NCI-H1930 (cell line): ENCODE measurements at places on chromosomes 6 and 20.

DNA sequence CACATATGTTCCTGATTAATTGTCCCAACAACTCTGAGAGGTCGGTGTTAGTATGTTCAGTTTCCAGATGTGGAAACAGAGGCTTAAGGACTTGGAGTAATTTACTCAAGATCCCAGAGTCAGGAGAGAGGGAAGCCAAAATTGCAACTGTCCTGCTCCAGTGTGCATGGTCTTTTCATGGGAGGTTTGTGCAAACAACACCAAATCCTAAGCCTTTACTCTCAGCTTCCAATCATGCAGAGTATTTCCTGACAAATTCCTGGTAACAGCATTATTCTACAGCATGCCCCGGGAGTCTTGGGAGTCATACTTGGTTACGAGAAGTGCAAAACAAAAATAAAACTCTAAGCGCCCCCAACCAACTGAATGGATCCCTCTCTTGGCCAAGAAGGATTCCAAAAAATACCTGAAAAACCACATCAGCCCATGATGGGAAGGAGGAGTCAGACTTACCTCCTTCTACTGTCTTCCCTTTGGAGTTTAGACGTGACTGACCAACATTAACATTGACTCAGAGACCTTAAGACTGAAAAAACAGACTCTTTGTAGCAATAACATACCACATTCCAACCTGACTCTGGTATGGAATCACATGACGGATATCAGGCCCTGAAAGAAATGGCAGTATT, 30.8 kb upstream of the PPP1R3G start:
- DNase-seq: no peak

GRCh38 chr6:16973545-16974386, 128.1 kb upstream of the STMND1 start:
- no peak for DNase-seq

- DNase-seq: no peak
These were observed 1366.8 kb downstream of the EPHA7 start for GRCh38 chr6:92052513-92052912.

- no peak for DNase-seq
These were observed 12.7 kb downstream of the FAM217A start for GRCh38 chr6:4066029-4066755.

DNA sequence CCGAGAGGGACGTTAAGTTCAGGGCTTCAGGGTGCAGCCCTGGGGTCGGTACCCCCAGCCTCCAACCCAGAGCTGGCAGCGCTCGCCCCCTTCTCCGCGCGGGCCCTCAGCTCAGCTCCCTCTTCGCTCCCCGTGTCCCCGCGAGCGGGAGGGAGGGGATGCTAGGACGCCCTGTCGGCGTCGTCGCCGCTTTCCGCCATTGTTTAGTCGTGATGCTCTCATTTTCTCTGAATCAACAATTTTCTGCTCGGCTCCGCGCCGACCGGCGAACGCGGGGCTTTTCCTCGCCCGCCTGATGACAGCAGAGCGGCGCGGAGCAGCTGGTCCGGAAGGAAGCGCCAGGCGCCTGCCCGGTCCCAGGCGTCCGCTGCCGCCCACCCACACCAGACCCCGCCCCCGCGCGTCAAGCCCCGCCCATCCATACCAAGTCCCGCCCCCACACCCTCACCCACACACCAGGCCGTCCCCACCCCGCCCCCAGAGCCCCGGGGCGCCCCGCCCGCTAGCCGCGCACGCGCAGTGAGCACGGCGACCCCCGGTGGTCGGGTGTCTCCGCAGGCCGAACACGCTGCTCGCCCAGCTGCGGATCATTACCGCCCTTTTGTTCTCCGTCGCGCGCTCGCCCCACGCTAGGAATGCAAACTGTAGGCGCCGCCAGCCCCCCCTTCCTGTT, 50.1 kb upstream of the SLC32A1 start:
- DNase-seq: peak; percentile 82

DNA sequence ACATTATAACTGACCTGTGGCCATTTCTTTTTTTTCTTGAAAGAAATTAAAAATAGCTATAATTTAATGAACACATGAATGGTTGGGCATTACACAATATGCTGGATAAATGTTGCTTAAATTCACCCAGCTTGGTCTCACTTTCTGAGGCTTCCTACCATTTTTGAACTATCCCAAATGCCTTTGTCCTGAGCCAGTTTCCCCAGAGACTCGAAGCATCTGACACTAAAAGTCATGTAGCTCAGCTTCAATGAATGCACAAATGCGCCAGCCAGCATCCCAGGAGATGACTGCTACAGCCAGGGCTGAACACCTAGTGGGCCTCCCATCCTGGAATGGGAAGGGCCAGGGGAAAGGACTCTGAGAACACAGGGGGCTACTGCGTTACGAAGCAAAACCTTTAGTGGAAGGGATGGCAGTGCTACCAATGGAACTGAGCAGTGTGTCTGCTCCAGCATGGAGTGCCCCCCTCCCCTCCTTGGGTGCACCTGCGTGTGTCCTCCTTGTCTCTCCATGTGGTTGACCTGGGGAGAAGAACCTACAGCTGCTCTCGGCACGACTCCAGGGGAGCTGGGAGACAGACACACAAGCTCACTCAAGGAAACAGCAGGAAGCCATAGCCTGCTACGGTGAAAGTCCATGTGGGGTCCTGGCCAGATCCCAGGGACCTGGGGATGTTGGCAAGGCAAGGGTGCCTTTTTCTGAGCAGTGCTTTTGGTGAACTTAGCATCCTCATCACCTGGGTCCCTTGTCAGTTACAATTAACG, 60.9 kb downstream of the IRF4 start:
- no peak for DNase-seq

DNA sequence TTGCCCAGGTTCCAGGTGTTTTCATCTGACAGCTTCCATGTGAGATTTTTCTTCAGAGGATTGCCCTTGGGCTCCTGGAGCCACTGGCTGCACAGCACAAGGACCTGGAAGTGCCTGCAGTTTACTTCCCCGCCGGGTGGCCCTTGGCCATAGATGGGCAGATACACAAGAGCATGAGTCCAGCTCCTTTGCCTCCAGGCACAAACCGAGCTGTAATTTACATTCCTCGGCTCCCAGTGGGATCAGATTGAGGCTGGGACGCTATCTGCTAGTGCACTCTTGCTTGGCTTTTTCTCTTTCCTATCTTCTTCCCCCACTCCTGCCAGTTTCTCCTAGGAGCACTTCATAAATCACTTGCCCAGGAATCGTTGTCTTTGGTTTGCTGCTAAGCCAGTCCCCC, 85.4 kb upstream of the RALY start:
- DNase-seq: no peak

DNA sequence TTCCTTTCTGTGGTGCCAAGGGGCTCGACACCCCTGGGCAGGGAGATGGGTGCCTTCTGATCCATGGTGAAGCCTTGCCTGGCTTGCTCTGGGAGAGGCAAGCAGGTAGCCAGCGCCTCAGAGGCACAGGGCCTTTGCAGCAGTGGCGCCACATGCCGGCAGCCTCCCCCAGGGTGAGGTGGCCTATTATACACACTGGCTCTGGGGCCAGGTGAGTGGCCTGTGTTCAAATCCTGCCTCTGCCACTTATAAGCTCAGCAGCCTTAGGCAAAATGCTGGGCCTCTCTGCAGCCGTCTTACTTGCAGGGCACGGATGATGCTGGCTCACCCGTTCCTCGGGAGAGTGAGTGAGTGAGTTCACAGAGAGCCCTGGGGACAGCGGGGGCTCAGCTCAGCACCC, 176.9 kb downstream of the TFAP2C start:
- no peak for DNase-seq

DNA sequence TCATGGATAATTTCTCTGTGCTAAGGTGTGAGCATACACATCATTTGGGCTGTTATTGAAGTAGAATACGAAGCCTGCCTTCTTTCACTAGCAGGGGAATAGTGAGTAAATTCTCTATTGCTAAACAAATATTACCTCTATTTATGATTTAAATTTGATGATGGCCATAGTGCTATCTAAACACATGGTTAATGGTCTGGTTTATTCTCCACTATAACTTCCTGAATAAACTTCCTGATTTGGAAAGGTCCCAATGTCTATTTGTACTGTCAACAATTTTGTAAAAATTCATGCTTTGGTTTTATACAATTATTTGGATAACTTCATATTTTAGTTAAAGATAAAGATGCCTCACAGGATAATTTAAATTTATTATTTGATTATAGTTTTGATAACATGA, 400.8 kb downstream of the ARHGAP18 start:
- no peak for DNase-seq

- DNase-seq: no peak
These were observed 7.7 kb downstream of the GABRR1 start for GRCh38 chr6:89209457-89209856.

DNA sequence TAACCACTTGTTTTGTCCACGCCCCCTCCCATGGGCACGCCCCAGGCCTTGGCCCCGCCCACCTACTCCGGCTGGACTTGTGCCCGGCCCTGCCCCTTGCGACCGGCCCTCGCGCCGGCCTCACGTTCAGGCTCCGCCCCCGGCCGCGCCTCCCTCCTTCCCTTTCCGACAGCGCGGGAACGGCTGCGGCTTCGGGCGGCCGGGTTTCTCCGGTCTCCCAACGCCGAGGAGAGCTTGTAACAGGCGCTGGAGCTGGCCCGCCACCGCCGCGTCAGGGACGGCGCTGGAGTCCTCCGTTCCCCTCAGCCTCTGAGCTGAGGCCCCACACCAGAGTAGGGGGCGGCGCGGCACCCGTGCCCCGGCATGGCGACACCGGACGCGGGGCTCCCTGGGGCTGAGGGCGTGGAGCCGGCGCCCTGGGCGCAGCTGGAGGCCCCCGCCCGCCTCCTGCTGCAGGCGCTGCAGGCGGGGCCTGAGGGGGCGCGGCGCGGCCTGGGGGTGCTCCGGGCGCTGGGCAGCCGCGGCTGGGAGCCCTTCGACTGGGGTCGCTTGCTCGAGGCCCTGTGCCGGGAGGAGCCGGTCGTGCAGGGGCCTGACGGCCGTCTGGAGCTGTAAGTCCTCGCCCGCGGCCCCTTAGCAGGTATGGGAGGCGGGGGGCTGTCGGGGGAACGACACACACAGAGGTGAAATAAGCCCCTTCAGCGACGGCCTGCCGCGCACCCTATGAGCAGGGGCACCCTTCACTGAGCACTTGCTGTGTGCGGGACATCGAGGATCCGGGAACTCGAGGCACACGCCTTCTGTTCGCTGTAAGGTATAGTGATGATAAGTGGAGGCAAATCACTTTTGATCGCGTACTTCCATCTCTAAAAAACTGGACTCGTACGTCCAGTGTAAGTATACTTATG, at the start of gene FANCE:
TSS of gene FANCE (plus strand) at position 156 of the 908 bp plus-strand sequence. CDS start at position 364, 208 bp downstream.
- DNase-seq: peak; percentile 82

- DNase-seq: no peak
These were observed 40.6 kb downstream of the NINL start for GRCh38 chr20:25544734-25545133.

GRCh38 chr6:46491201-46491627, at the start of gene RCAN2:
RCAN2 (minus strand) TSS chr6:46491449.
- DNase-seq: peak; percentile 41

- DNase-seq: no peak
These were observed 2.8 kb downstream of the TMEM151B start for GRCh38 chr6:44272999-44273566.

DNA sequence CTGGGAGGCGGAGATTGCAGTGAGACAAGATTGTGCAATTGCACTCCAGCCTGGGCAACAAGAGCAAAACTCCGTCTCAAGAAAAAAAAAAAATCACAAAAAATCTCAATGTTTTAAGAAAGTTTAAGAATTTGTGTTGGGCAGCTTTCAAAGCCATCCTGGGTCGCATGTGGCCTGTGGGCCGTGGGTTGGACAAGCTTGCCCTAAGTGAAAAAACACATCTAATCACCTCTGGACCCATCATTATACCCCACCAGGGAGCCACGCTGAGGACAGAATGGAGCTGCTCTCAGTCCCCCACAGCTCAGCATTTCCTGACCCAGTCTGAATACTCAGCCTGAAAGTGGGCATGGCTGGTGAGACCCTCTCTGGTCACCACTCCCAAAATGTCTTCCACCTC, 129.3 kb downstream of the PRND start:
- DNase-seq: no peak

- DNase-seq: no peak
These were observed 34.6 kb upstream of the FAM50B start for GRCh38 chr6:3814539-3814938.

DNA sequence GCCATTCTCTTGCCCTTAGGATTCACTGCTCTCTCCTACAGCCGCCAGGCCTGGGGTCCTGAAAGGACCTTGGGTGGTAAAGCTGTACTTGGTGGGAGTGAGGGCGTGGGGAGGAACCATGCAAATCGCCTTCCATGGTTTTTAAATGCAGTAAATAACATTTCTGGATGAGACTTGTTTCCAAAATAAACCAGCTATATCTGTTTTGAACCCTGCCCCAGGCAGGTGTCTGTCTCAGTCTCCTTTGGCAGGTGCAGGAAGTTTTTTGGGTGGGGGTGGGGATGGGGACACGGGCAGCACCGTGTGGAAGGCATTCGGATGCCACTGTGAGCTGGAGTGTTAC, 14.3 kb downstream of the ITPA start:
- no peak for DNase-seq

GRCh38 chr6:155985660-155986138, 530.1 kb upstream of the NOX3 start:
- DNase-seq: no peak

- no peak for DNase-seq
These were observed 205.4 kb downstream of the SOD2 start for GRCh38 chr6:159487636-159488035.

- no peak for DNase-seq
These were observed 130.5 kb downstream of the WDR27 start for GRCh38 chr6:169571123-169571962.

- no peak for DNase-seq
These were observed 1.3 kb downstream of the CDYL start for GRCh38 chr6:4777394-4777935.

- no peak for DNase-seq
These were observed 237.1 kb upstream of the MOCS1 start for GRCh38 chr6:40171343-40171742.

- no peak for DNase-seq
These were observed 59.9 kb downstream of the RTN4IP1 start for GRCh38 chr6:106569428-106569827.

- no peak for DNase-seq
These were observed 16.2 kb upstream of the CHRNA4 start for GRCh38 chr20:63377256-63377941.

GRCh38 chr6:68114463-68115047, 520.5 kb upstream of the ADGRB3 start:
- no peak for DNase-seq

GRCh38 chr6:113696960-113697359, 160.2 kb upstream of the MARCKS start:
- no peak for DNase-seq

GRCh38 chr20:54184904-54185626, 11.3 kb upstream of the CYP24A1 start:
- no peak for DNase-seq

GRCh38 chr6:163355426-163355991, 59.0 kb upstream of the QKI start:
- no peak for DNase-seq

DNA sequence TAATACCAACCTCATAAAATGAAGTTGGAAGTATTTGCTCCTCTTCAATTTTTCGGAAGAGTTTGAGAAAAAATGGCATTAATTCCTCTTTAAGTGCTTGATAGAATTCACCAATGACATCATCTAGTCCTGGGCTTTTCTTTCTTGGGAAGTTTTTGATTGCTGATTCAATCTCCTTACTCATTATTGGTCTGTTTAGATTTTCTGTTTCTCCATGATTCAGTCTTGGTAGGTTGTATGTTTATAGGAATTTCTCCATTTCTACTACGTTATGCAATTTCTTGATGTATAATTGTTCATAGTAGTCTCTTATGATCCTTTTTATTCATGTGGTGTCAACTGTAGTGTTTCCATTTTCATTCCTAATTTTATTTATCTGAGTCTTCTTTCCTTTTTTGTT, 176.9 kb upstream of the PRND start:
- DNase-seq: no peak
